ENCODE measurements at places on chromosomes 4 and X.

- DNase-seq, result peak; percentile 13
Measured at GRCh38 chr4:142961866-142962265, 115.8 kb upstream of the INPP4B start.

- DNase-seq, result no peak
Measured at GRCh38 chrX:10168226-10168625, 11.5 kb downstream of the CLCN4 start.

DNA sequence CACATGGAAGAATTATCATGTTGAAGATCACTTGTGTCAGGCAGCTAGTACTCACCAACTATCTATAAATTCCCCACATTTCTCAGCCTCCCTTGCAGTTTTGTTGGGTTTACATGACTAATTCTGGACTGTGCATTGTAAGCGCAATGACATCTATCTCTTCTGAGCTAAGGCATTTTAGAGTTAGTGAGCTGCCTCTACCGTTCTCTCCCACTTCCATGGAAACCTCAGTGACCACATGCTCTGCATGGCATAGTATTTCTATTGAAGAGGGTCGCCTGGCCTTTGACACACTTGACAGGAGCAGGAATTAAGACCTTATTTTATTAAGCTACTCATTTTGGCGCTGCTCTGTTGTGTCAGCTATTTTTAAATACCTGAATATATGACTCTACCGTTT, 67.5 kb upstream of the NPY2R start:
- no peak for DNase-seq

GRCh38 chr4:104015680-104016079, 295.9 kb upstream of the TACR3 start:
- DNase-seq, result peak; percentile 34

DNA sequence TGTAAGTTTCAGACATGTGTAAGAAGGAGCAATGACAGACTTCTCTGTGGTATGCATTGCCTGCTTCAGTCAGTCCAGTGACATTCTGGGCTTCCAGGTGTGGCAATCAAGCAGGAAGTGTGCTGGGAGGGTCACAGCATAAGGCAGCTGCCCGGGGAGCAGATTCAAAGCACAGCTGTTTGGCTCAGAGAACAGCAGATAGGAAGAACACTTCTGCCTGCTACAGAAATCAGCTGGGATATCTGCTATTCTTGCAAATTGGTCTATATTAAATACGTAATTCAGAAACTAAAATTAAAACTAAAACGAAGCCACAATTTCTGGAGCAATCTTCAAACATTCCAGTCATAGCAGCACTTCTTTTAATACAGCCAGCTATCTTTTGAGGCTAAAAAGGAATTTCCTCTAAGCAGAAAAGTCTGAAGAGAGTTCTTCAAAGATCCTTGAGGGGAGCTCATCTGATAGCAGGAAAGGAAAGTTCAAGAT, 47.5 kb upstream of the GALNT7 start:
- peak; percentile 68 for DNase-seq

- peak; percentile 59 for DNase-seq
Measured at GRCh38 chr4:14871676-14872430, 130.4 kb upstream of the CPEB2 start.

DNA sequence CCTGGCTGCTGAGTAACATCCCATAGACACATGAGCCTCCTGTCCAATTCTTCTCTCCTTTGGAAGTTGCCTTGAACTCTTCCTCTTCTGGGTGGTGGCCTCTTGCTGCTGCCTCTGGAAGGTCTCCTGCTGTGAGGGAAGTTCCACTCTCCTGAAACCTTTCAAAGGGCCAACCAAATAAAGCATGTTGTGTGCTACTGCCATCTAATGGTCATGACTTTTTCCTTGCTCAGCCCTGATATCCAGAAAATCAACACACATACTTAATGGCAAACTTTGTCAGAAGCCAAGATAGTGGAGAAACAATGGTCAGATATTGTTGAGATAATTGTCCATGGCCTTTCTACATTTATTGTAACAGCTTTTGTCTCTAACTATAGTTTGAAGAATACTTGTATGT, 19.1 kb upstream of the ZXDA start:
- DNase-seq, result peak; percentile 49

DNA sequence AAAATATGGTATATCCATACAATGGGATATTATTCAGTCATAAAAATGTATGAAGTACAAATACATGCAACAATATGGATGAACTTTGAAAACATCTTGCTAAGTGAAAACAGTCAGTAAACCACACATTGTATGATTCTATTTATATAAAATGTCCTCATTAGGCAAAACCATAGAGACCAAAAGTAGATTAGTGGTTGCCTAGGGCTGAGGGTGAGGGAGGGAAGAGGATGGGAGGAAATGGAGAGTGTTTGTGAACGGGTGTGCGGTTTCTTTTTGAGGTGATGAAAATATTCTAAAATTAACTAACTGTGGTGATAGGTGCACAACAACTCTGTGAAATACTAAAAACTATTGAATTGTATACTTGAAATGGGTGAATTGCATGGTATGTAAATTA, 29.6 kb downstream of the TEX11 start:
- no peak for DNase-seq

GRCh38 chr4:9936129-9936644, 85.1 kb downstream of the SLC2A9 start:
- DNase-seq, result no peak

DNA sequence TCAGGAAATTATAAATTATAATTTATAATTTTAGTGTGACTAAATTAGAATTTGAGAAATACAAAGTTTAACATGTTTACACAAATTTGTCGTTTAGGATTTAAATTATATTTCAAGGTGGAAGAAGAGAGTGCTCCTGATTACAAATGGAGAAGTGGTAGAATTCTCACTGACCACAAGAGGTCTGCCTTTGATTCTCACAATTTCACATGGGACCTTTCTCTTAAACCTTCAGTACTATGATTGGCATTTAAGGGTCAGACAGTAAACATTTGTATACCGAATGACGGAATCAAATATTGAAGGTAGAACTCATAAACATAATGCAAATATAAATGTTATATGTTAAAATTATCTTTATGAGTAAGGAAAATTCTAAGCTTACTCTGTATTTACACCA, 171.7 kb downstream of the SLIT2 start:
- no peak for DNase-seq

DNA sequence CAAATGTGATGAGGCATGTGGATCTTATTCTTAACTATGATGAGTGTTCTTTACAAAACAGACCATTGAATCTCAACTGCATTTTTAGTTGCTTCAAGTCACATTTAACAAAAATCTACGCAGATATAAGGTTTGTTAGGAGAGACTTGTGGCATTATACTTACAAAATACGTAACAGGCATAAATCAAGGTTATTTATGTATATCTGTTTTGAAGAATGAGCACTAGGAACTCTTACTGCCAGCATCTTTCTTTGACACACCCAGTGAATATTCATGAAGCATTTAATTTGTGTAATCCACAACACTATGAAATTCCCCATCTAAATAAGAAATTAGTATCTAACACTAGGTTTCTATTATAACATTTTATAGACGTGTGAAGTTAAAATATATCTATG, 186.3 kb downstream of the FAT4 start:
- no peak for DNase-seq

GRCh38 chr4:148203056-148203898, 238.9 kb downstream of the NR3C2 start:
- peak; percentile 77 for DNase-seq

GRCh38 chr4:3651267-3651845, 114.8 kb upstream of the ADRA2C start:
- DNase-seq, result no peak

DNA sequence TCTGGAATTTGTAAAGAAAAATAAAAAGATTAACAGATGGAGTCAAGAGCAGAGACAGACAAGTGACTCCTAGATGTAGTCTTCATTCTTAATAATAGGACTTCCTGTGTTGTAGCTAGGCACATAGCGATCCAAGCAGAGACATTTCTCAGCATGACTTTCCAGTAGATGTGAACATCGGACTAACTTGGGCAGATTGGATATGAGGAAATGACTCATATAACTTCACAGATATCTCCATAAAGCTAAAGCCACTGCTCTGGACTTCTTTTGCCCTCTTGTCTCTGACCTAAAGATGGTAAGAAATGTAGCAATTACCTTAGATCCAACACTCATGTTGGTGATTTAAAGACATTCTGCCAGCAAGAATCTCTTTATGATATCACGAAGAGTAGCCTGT, 131.7 kb downstream of the EPHA5 start:
- DNase-seq, result peak; percentile 44

DNA sequence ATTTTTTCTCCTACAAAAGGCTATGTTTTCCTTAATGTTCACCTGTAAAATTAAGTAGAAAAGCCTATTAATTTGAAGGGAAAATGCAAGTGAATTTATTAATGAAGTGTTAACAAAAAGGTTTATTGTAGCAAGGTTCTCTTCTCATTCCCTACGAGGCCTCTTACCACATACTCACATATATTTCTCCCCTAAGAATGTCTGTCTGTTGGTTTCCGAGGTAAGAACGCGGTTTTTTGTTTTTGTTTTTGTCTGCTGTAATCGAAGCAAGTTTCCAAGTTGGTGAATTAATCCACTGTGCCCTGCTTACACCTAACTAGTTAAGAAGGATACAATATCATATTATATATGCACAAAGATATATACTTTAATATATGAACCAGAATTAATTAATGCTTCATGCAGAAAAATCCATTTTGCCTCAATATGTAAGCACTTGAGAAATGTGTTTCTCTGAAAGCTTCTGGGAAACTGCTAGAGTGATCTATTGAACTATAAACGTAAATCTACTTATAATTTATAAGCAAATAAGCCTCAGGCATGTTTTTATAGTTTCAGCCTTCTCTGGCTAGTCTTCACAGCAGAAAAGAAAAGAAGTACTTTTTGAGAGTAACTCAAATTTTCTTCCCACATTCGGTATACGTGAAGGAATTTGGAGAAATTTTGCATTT, 120.8 kb downstream of the EGF start:
- no peak for DNase-seq

- DNase-seq, result peak; percentile 81
Measured at GRCh38 chr4:73662709-73663546, 42.7 kb upstream of the RASSF6 start.

GRCh38 chr4:85815796-85816459, 341.0 kb downstream of the ARHGAP24 start:
- no peak for DNase-seq

DNA sequence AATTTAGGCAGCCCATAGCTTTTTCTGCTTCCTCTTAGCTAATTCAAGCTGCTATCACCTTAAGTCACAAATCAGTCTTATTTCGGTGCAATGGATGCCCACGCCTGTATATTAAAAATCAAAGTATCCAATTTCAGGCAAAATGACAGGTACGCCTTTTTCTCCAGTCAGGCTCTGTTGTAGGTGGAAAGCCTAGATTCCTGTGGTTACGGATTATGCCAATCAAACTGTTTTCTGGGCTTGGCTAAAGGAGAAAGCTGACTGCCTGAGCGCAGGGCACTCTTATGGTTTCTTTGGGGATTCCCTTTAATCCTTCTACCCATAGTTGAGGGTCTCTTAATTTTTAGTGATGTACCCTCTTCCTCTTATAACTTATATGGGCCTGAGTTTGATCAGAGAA, 550.5 kb downstream of the PDHA2 start:
- DNase-seq, result no peak

DNA sequence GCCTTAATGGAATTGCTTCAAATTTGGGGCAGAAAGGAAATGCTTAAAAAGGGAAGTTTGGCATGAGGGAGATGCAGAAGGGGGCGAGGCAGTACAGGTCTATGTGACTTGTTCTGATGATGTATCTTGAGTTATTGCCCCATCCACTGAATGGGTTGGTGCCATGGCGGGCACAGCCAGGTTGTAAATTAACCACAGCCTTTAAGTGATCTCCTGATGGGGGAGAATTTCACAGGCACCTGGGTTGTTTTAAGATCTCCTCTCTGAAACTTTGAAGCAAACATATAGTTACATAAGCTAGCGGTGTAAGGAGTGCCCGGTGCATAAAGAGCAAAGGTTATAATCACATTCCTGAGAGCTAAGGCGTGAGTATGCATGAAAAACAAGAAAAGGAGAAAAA, 37.0 kb downstream of the NPY5R start:
- no peak for DNase-seq

GRCh38 chr4:45530498-45530897, 593.4 kb downstream of the GABRG1 start:
- no peak for DNase-seq

DNA sequence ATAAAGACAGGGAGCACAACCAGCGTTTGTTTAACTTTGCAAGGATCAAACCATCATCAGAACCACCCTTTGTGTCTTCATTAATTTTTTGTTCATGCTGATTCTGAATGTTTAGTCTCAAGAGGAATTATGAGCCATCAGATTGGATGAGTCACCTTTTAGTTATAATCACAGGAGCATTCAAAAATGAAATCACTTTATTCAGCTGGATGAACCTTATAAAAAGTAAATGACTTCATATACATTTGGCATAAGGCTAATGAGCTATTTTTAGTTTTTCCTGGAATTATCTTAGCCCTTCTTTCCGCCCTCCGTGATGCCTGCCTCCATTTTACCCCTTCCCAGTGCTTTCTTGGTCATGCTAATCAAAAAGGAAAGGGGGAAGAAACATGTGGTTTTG, 103.6 kb downstream of the SORBS2 start:
- DNase-seq, result peak; percentile 15

GRCh38 chr4:20487852-20488251, 212.4 kb upstream of the PACRGL start:
- no peak for DNase-seq

- DNase-seq, result no peak
Measured at GRCh38 chr4:41456559-41457101, 81.3 kb upstream of the LIMCH1 start.

DNA sequence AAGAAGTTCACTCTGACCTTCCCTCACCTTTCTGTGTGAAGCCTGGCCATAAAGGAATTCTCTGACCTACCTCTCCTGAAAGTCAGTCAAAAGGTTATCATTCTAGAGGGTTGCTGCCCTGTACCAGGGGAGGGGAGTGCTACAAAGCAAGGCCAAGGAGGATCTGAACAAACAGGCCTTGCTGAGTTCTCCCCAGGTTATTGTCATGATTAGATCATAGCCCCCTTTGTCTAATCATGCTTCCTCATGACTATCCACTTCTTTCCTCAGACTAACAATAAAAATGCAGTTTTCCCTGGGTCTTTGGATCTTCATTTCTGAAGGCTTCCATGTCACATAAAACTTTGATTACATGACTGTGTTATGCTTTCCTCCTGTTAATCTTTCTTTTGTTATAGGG, 472.0 kb downstream of the IQCM start:
- no peak for DNase-seq

- no peak for DNase-seq
Measured at GRCh38 chr4:3039706-3040366, 34.5 kb downstream of the HTT-AS start.

DNA sequence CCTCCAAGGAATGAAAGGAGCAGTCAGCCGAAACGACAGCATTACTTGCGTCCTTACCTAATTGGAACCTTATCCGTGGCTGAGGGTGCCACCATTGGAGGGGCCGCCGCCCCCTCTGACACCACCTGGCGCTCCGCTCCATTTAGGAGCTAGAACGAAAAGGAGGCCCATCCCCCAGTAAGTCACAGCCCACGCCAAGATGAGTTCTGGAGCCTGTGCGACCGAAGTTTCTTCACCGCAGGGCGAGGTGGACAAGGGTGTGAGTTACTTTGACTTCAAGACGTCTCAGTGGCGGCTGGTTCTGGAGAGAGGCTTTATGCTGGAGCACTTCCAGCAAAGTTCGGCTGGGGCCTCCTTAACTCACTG, 729 bp upstream of the IRF2 start:
- DNase-seq, result peak; percentile 65

- DNase-seq, result no peak
Measured at GRCh38 chrX:104135677-104136076, 21.1 kb downstream of the SLC25A53 start.

- DNase-seq, result no peak
Measured at GRCh38 chrX:63525491-63525890, 174.4 kb upstream of the SPIN4 start.

All from cardiac muscle cell (in vitro differentiated cells and primary cell).